ENCODE measurements at places on chromosomes 3 and 15.

DNA sequence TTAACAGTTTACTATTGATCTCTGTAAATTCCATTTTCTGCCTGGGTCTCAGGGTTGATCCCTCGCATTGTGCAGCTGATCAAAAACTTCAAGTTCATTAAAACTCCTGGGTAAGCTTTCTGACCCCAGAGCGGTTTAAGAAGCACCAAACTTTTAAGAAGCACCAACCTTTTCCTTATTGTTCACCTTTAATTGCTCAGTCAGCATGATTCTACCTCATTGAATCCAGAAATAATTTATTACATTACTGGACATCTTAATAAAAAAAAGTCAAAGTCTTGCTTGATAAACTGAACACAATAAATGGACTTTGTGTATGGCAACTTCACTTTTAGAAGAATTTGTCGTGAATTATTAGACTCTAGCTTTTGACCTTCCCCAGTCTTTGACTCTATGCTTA lies 46.9 kb downstream of the HDGFL3 start:
- no peak for DNase-seq

DNA sequence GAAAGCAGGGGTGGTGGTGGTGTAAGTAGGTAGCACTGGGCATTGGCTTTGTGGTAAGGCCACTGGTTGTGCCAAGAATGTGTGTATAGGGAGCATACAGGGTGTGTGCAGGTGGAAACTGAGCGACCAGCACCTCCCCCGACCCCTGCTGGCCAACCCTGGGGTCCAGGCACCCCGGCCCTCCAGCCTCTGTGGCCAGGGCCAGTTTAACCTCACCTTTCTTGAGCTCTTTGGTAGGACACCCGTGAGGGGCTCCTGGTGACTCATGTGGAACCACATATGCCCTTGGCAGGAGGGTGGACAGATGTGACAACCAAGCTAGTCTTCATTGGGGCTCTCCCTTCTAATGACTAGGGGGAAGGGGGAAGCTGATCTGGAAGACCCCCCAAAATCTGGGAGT lies 19.5 kb downstream of the SHF start:
- DNase-seq = no peak

GRCh38 chr3:184619369-184619768 lies 57.8 kb downstream of the EPHB3 start:
- DNase-seq = no peak

GRCh38 chr3:52123106-52123725 lies 31.0 kb downstream of the POC1A start:
- DNase-seq = peak; percentile 44

DNA sequence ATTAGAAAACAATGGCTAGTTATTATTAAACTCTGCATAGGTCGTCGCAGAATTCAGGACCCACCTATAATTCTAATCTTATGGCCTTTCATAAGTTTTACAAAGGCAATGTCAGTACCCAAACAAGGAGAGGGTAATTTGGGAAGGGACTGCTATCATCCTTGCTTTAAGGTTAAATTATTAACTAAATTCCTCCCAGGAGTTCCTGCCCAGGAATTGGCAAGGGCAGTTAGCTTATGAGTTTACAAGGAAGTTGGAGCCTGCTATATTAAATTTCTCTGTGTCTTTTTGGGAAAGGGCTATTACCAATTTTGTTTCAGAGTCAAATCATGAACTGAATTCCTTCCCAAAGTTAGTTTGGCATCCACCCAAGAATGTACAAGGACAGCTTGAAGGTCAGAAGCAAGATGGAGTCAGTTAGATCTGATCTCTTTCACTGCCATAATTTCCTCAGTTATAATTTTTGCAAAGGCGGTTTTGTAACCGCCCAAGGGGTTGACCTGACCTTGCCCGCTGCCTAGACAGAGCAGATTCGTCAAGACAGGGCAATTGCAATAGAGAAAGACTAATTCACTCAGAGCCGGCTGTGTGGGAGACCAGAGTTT lies 45.3 kb upstream of the LHFPL4 start:
- DNase-seq = no peak

- no peak for DNase-seq
Measured at GRCh38 chr15:67181221-67181639, 73.2 kb downstream of the AAGAB start.

- peak; percentile 89 for DNase-seq
Measured at GRCh38 chr15:25849157-25849921, 13.8 kb downstream of the ATP10A start.

GRCh38 chr3:93981649-93982048 lies 1.7 kb downstream of the ARL13B start:
- DNase-seq = no peak

DNA sequence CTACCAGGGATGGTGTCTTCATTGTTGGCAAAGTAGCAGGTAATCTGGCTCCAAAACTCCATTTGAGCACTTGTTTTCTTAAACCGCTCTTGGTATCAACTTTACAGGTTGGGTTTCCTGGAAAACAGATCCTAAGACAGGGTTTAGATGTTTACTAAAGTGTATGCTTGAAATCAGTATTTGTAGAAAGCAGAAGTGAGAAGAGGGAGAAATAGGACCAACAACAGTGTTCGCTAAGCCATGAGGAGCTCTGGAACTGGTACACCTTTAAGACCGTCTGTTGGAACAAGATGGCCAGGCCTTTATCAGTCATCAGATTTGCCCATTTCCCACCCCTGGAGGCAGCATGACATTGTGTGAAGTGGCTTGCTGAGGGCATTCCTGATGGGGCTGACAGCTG lies 171.0 kb upstream of the COL8A1 start:
- DNase-seq = no peak

- DNase-seq = no peak
Measured at GRCh38 chr3:62669161-62669560, 206.1 kb downstream of the CADPS start.

- no peak for DNase-seq
Measured at GRCh38 chr3:110430146-110430545, 641.5 kb upstream of the NECTIN3 start.

GRCh38 chr15:61195116-61196002 lies 33.7 kb downstream of the RORA start:
- DNase-seq = peak; percentile 29

GRCh38 chr3:140942221-140943104 lies 827 bp downstream of the SLC25A36 start:
- peak; percentile 62 for DNase-seq

GRCh38 chr15:87881026-87881425 lies 375.5 kb downstream of the NTRK3 start:
- DNase-seq = no peak

DNA sequence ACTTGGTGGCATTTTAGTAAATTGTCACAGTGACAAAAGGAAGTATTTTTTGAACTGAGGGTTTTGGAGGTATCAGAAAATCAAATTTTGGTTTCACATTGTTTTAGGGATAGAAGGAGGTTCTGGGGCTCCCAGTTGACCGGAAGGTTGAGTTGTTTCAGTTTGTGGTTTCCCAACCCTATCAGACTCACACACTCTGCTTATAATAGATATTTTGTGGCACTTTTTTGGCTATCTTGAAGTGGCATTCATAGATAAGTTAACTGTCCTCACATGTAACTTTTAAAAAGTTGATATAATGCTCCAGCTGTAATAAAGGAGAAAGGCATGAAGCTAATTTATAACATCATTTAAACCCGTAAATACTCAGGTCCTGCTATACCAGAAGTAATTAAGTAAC lies 12.8 kb downstream of the ARMC8 start:
- DNase-seq = no peak
